ENCODE measurements at places on chromosomes 7 and 10. TPM values are rescaled to one million over a fixed set of nuclear protein-coding genes. Genes with fewer than 3 reads are reported as not detected.

GRCh38 chr10:7538970-7539654, 127.7 kb downstream of the ITIH5 start:
- no peak for DNase-seq

GRCh38 chr10:95277201-95277570, 13.6 kb downstream of the PDLIM1 start:
- DNase-seq, result no peak

- no peak for DNase-seq
These were observed 8.4 kb upstream of the SEPTIN7 start for GRCh38 chr7:35792472-35792871.

The FKBP6 gene
- not detected for total RNA-seq

DNA sequence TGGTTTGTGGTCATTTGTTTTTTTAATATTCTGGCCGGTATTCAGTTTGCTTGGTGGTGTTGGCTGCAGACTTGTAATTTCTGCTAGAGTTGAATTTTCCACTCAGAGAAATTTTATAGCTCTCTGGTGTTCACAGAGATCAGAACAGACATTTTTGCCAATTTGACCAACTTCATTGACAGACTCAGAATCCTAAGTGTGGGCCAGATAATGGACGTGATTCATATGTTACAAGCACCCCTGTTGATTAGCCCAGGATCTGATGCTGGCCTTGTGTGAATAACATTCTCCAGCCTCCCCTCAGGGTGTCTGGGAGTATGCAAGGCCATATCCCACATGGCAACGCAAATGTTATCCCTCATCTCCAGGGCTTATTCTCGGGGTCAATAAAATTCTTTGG, 283.8 kb downstream of the C7orf25 start:
- no peak for DNase-seq

Measured in astrocyte (in vitro differentiated cells and primary cell).